Liver (tissue), 10 donors: ENCODE measurements at places on chromosomes 7 and 10. TPM values are rescaled to one million over a fixed set of nuclear protein-coding genes. Genes with fewer than 3 reads are reported as not detected.

DNA sequence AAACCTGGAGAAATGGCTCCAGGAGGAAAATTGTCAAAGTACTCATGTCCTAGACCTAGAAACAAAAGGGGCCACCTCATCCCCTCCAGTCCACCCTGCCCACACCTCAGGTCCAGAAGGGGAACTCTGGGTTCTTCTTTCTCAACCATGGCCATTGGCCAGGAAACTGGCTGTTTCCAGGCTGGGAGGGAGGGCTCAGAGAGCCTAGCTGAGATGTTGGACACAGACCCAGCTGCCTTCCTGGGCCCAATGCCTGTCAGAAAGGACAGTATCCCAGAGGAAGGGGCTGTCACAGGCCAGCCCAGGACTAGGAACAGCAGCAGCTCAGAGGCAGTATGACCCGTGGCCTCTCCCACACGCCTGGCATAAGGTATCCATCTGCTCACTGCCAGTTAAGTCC lies 9.6 kb downstream of the GRID1 start:
- no peak for DNase-seq

DNA sequence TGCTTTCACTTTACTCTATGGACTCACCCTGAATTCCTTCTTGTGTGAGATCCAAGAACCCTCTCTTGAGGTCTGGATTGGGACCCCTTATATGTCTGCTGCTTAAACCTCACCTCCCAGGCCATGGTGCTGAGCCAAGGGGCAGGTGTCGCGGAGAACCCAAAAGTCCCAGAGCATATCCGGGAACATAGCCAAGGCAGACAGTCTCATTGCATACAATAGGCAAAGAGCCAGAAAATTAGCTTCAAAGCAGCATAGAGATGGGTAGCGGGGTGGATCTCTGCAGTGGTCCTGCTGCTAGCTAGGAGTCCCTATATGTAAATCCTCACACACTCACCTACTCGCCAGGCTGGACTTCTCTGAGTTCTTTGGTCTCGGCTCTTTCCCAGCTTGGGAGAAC lies 5.5 kb downstream of the CCL24 start:
- DNase-seq: no peak

GRCh38 chr7:15326044-15326644 lies 235.7 kb downstream of the AGMO start:
- no peak for DNase-seq

DNA sequence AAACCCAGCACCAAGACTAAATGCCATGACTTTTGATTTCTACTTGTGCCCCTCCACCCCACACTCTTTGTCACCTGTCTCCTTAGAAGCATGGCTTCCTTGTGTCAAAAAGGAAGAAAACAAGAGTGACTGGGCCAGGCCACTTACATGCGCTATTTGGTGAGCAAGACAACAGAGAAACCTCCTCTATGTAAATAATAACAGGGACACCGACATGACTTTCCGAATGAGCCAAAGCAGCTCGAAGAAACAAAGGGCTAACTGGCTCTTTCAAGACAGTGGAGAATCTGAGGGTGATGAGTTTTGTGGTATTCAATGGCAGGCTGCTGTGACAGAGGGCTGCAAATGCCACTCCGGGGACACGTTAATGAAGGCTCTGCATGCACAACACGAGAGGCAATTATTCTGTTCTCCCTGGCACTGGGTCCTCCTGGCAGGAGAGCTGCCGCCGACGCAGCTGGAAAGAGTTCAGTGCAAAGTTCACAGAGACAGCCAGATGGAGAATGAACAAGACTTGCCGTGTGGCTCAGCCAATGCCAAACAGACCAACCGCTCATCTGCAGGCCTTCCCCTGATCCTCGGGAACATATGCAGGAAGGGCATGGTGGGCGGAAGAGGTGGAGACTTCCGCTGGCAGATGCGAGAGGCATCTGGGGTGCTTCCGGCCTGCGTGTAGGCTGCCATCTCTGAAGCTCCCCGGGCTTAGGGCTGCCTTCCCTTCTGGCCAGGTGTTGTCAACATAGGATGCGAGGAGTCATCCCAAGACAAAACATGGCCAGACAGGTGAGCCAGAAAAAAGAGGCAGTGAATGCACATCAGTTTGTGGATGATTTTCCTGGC lies 59.1 kb upstream of the SMNDC1 start:
- DNase-seq: no peak

DNA sequence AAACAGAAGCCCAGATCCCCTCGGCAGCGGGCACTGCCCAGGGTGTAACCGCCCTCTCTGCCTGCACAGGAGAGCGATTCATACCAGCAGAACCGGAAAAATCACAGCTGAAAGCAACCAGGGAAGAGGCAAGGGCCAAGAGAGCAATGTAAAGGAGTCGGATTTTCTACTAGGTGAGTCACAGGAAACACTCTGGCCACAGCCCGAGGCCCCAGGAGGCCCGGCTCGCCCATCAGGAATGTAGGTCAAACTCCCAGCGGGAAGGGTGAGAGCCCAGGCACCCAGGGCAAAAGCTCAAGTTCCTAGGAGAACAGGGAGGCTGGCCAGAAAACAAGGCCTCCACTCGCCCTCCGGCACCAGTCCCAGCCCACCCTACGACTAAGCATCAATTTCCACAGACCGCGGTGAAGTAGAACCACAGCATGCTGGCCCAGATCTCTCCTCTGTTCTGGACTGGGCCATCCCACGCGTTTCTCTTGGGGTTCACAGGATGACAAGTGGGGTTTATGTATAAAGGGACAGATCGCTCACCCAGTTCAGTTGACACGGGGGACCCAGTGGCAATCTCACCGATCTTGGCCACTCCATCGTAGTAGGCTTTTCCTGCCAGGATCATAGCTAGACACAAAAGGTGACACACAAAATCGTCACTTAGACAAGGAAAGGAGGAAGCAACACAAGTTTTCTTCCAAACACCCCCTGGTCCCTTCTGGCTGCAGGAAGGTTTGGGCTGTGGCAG lies 46.2 kb downstream of the BAIAP2L1 start:
- DNase-seq: no peak

GRCh38 chr10:123462246-123462645 lies 203.9 kb upstream of the GPR26 start:
- no peak for DNase-seq

DNA sequence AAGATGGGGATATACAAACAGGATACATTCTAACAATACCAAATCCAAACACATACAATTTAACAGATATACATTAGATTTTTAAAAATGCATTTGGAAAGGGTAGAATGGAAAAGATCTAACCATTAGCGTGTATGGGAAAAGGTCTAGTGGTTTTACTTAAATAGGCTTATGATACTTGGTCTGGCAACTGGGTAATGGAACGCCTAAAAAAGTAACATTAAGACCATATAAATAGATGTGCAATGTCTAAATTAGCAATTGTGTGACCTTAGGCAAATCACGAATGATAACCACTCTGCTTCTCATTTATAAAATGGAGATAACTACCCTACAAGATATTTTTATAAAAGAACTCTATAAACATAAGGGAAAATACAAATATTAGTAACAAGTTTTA lies 135.2 kb downstream of the CNOT4 start:
- no peak for DNase-seq

DNA sequence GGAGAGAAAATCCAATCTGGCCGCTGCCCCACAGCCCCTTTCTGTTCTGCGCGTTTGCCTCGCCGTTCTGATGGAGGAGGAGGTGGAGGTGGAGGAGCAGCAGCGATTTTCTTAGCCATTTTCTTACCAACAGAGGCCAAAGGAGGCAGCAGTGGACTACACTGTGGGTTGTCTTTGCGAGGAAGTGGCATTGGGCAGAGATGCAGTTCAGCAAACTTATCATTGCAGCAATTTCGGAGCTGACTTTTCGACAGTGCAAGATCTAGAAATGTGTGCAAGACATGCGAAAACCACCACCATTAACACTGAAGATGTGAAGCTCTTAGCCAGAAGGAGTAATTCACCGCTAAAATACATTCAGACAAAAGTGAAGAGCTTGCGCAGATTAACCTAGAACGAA lies 1.9 kb upstream of the ARL4A start:
- no peak for DNase-seq

- no peak for DNase-seq
Observed at GRCh38 chr10:67603086-67603485, 92.9 kb downstream of the CTNNA3 start.

Gene CEP55
- 0.10 TPM for polyA plus RNA-seq

Gene STEAP4
- polyA plus RNA-seq: 16.9 TPM

Gene FBXO24
- 0.25 TPM for polyA plus RNA-seq

Gene ADRA2A
- 0.15 TPM for polyA plus RNA-seq

Gene SAP25
- 0.84 TPM for polyA plus RNA-seq
